ENCODE measurements at places on chromosomes 1 and 21.

DNA sequence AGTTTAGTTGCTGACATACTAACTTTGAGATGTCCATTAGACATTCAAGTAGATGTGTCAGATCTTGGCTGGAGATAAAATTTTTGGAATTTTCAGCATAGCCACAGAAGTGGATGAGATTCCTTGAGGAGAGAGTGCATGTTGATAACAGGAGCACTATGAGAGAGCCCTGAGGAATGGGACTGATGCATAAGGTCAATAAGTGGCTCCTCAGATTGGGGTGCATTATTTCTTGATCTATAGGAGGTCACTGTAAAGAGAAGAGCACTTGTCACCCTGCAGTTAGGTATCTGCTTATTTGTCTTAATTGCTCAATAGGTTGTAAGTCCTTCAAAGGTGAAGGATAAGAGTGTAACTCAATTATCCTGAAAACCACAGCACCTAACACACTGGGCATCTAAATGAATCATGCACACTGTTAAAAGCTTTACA is 52.0 kb upstream of the TACSTD2 start:
- DNase-seq, result no peak

DNA sequence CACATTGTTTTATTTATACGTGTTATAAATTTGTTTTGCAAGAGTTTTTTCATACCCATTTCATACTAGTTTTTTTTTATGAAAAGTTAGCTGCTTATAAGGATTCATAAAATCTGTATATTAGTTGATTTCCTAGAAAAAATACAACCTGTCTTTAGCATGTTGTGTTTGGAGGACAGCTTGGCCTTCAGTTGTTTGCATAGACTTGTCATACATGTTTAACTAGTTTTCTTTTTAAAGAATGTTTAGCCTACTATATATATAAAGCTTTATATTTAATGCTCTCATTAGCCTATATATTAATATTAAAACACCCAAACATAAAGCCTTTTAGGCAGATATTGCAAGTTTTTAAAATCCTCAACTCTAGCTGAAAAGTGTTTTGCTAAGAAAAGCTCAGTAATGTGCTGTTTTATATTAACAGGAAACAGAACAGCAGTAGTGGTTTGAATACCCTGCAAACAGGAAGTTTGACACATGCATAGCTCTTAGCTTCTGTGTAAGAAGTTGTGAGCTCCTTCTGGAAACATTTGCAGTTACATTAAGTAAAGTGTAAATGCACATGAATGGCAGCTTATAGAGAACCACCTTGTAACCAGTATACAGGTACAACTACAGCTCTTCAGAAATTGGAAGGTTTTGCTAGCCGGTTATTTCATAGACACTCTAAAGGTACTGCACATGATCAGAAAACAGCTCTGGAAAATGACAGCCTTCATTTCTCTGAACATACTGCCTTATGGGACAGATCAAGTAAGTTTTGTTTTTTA is at the start of gene PRKACB:
Gene PRKACB, plus strand, starts transcription at position 476 of the 770 bp plus-strand sequence. Its CDS starts 91 bp downstream, at position 567.
- peak; percentile 83 for DNase-seq

DNA sequence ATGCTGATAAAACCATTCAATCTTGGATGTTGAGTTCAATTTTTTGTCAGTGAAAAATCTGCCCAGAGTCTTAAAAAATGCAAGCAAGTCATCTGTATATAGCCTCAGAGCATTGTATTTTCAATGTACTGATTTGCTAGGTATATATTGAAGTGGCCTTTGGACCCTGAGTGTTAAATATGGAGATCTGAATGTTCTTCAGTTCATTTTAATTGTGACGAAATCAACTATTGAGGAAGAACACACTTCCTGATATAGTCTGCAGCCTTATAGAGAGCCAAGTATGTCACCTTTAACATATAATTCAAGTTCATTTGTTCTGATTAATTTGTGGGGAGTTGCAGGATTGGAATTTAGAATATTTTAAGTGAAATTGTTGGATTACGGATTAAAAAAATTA is 128.1 kb downstream of the ST6GALNAC3 start:
- no peak for DNase-seq

GRCh38 chr1:174726167-174726879 is 273.4 kb upstream of the CACYBP start:
- DNase-seq, result peak; percentile 14

DNA sequence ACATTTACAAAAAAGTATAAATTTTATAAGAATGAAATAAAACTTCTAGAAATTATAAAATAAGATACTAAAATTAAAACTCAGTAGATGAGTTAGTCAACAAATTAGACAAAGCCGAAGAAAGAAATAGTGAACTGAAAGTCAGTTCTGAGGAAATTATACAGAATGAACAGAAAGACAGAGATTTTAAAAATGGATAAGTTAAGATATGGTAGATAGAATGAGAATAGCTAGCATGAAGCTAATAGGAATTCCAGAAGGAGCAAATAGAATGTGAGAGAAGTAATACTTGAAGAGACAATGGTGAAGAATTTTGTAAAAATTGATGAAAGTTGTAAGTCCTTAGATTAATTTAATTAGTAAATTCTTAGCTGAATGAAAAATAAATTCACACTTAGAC is 430.4 kb upstream of the RUNX1 start:
- no peak for DNase-seq

GRCh38 chr1:59979666-59980065 is 53.1 kb upstream of the CYP2J2 start:
- DNase-seq, result no peak

- no peak for DNase-seq
Measured at GRCh38 chr21:38927776-38928175, 122.0 kb downstream of the ETS2 start.

DNA sequence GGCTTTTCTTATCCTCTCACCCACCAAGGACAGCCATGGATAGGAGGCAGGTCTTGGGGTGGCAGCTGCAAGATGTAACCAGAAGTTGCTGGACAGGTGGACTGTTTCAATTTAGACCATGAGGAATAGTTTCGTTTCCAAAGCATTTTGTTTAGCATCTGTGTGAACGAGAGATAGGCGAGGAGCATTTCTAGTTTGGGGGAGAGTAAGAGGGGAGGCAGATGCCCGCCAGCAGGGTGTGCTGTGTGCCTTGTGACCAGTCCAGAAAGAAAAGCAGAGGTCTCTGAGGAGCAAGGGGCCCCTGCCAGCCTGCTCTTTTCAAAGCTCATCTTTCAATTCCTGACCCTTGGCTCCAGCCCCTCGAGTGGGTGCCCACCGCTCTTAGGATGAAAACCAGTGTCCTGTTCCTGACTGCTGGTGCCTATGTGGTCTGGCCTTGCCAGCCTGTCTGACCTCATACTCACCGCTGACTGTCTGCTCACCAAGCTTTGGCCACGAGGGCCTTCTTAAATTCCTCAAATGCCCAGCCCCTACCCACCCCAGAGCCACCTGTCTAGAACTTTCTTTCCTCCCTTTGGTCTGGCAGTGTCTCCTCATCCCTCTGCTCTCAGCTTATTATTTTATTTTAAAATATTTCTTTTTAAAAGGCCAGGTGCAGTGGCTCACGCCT is 8.5 kb downstream of the SERINC2 start:
- peak; percentile 34 for DNase-seq

DNA sequence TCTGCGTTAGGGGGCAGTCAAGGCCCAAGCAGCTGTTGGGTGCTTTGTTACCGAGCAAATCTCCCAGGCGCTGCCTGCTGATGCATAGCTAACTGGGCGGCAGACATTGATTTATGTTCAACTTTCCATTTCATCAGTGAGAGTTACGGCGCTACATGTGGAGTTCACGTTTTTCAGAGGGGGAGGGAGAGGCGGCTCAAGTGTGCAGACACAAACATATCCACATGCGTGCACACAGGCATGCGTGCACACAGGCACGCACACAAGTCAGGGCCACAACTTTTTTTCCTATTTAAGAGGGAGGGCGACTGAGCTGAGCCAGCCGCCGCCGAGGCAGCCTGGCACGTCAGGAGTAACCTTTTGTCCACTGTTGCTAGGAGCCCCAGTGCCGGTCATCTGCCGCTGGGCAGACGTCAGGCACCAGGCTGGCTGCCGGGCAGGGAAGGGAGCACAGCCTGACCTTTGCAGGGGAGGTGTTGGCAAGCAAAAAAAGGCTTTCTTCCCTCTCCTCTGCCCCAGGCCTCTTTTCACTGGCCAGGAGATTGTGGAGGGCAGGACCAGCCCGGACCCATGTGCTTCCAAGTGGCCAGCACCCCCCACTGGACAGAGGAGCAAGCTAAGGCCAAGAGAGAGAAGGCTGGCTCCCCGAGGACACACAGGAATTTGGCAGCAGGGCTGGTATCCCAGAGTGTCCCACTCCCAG is 73.3 kb downstream of the MRPL37 start:
- DNase-seq, result peak; percentile 12

- peak; percentile 48 for DNase-seq
Measured at GRCh38 chr1:185292237-185292636, 24.8 kb downstream of the IVNS1ABP start.

- no peak for DNase-seq
Measured at GRCh38 chr1:29767769-29768425, 531.6 kb downstream of the PTPRU start.

DNA sequence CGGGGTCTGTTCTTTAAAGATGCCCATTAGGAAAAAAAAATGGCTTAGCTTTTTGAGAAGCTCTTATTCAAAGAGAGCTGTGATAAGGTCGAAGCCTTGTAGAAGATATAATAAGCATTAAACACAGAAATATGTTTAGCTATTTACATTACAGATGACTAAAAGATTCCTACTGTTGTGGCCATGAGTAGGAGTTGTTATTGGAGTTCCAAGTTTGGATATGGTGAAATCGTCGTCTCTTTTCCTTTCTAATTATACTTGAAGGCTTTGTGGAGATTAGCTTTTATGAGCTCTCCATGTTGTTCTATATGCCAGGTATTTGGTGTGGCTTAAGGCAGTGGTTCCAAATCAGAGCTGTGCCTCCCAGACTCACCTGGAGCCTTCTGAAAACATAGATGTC is 79.9 kb upstream of the LAMC2 start:
- no peak for DNase-seq

GRCh38 chr1:26138974-26139558 is 19.8 kb upstream of the FAM110D start:
- DNase-seq, result no peak

DNA sequence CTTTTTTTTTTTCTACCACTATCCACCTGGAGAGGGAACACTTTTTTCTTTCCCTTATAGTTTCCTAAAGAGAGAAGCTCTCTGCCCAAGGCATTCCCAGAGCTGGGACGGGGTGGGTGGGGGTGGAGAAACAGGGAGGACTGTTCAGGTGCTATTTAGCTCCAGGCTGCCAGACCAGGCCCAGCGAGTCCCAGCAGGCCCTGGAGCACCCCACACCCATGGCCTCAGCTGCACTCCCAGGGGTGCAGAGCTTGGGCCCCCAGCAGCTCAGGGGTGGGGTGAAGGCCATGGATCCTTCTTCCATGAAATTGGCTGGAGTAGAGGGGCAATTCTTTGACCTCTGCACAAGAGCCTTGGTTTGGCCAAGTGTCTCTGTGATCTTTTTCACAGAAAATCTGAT is 4.1 kb downstream of the ETV3L start:
- DNase-seq, result no peak

DNA sequence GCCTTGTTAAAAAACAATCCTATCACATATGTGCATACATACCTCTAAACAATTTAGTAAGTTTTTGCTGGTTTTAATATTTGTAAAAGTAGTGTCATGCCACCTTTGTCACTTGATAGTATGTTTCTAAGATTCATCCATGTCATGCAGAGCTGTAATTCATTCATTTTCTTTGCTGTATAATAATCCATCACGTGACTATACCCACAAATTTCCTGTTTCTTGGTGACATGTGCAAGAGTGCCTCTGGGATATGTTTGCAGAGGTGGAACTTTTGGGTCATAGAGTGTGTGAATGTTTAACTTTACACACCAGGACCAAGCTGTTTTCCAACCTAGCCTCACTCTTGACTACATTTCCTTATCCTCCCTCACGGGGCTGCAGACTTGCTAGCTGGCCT is 62.9 kb downstream of the ZSCAN20 start:
- no peak for DNase-seq

GRCh38 chr1:207969528-207969927 is 58.6 kb upstream of the CD34 start:
- DNase-seq, result no peak
